Tibial nerve (tissue), 4 donors: ENCODE measurements at places on chromosomes 2 and 18. TPM values are rescaled to one million over a fixed set of nuclear protein-coding genes. Genes with fewer than 3 reads are reported as not detected.

Gene DLX2
- not detected for total RNA-seq

- DNase-seq, result no peak
Observed at GRCh38 chr2:85865539-85866164, 23.1 kb downstream of the ST3GAL5 start.

DNA sequence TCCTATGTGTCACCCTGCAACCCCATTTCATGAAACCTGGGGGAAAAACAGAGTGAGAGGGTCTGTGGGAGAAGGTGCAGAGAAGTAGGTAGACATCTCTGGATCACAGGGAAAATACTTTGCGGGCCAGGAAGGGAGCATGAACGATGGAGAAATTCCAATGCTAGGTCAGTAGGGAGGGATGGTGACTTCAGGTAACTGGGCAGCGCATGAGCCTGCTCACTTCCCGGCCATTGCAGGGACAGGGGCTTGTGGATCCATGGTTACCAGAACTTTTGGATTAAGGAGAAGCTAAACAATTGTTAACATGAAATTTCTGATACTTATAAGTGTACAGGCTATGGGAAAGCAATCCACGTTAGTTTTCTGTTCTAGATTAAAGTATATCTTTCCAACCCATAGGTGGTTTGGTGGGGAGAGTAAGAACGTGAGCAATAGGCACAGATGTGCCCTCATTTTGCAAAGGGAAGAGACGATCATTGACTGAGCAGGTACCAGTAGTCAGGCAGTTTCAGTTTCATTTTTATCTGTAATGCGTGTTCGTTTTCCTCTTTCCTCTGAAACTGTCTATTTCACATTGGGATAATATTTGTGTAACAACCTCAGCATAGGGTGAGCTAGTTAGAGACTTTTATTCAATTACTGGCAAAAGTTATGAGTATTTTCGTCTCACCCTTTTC, 65.0 kb downstream of the NYAP2 start:
- no peak for DNase-seq

GRCh38 chr2:239109041-239109927, 261.4 kb downstream of the TWIST2 start:
- no peak for DNase-seq

Gene ST6GAL2
- not detected for total RNA-seq

Gene SFTPB
- not detected for total RNA-seq

GRCh38 chr2:15756011-15756550, 164.4 kb downstream of the DDX1 start:
- DNase-seq, result no peak

DNA sequence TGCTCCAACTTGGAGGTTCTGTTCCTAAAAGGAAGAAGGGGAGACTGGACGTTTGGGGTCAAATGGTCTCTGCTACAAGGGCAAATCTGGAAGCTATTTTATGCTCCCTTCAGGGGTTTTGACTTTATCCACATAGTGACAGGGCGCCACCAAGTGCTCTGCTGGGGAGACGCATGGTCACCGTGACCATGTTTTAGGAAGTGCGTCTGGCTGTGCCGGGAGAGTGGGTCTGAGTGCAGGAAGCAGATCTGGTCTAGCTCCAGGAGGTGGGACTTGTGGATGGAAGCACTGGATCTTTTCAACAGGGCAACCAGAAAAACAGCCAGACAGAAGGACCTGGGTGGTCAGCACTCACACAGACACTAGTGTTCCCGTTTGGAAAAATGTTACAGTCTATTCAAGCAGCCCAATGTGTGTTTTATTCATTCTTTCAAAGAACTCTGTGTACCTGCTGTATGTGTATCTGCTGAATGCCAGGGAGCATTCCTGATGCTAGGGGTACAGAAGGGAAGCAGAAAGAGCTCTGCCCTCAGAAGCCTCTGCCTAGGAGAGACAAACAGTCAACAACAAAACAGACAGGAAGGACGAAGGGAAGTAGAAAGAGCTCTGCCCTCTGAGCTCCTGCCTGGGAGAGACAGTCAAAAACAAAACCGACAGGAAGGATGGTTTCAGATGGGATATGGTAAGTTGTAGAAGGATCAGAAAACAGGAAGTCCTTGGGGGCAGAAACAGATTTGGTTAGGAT, 14.3 kb downstream of the IMPA2 start:
- DNase-seq, result peak; percentile 77

GRCh38 chr2:40360652-40361051, 91.2 kb downstream of the SLC8A1 start:
- no peak for DNase-seq

DNA sequence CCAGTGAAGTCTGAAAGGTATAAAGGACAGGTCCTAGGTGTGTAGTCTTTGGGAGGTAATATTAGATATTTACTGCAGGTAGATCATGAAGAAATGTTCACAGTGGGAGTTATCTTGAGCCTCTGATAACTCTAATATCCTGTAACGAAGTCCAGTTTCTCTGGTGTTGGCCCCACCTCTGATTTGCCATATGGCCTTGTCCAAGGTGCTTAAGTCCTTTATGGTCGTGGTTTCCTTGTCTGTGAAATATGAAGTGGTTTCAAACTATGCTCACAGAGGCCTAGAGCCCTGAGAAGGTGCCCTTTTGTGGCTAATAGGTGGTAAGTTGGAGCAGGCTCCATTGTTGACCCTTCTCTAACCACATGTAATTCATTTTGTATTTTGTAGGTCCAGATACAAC, 190.7 kb downstream of the ICOS start:
- DNase-seq, result no peak

Gene KLF7
- total RNA-seq, result 42.3 TPM

DNA sequence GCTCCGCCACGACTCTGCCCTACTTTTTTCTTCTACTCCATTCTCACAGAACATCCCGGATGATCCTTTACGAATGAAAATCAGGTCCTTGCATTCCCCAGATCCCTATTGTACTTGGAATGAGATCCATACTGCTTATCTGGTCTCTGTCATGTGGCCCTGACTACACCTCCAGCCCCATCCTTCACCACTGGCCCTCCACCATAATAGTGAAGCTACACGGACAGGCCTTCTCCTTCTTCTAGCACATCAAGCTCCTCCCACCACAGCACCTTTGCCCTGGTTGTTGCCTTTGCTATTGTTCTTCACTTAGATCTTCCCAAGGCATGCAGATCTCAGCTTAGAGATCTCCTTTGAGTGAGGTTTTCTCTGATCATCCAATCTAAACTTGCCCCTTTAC, 20.1 kb upstream of the RMDN2 start:
- DNase-seq, result no peak

Gene C2orf80
- total RNA-seq, result not detected

Gene SLC23A3
- 0.21 TPM for total RNA-seq

Gene NTSR2
- total RNA-seq, result 4.2 TPM

DNA sequence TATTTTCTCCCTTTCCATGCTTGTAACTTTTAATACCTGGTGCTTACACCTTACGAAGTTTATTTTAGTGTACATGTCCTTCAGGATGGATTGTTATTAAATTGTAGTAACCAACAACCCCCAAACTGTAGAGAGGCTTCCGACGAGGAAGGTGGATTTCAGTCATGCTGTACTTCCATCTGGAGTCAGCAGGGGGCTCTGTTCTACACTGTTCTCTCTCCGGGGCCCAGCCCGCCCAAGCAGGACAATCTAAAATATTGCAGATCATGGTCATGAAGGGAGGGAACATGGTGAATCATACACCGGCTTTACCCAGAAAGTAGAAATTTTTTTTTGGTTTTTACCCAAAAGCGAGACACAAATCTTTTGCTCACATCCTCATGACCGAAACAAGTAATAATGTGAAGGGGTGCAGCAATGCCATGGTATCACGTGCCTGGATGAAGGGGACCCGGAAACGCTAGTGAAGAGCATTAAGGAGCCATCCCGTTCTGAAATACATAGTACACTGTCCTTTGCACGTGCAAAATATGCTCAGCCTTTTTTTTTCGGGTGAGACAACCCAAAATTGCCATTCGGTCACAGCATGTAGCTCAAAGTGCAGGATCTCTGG, 884.8 kb downstream of the EPHA4 start:
- DNase-seq, result peak; percentile 56

- no peak for DNase-seq
Observed at GRCh38 chr2:84830095-84830494, 50.8 kb downstream of the TRABD2A start.

Gene SERPINB10
- total RNA-seq, result not detected

- no peak for DNase-seq
Observed at GRCh38 chr2:30730736-30731647, 76.3 kb downstream of the CAPN13 start.

Gene CYBRD1
- 441 TPM for total RNA-seq

- no peak for DNase-seq
Observed at GRCh38 chr18:23888881-23889280, 125.7 kb upstream of the TTC39C start.

- no peak for DNase-seq
Observed at GRCh38 chr2:38634684-38635083, 31.2 kb upstream of the GALM start.

Gene UNC80
- 0.22 TPM for total RNA-seq

Gene SMARCAL1
- 22.7 TPM for total RNA-seq

DNA sequence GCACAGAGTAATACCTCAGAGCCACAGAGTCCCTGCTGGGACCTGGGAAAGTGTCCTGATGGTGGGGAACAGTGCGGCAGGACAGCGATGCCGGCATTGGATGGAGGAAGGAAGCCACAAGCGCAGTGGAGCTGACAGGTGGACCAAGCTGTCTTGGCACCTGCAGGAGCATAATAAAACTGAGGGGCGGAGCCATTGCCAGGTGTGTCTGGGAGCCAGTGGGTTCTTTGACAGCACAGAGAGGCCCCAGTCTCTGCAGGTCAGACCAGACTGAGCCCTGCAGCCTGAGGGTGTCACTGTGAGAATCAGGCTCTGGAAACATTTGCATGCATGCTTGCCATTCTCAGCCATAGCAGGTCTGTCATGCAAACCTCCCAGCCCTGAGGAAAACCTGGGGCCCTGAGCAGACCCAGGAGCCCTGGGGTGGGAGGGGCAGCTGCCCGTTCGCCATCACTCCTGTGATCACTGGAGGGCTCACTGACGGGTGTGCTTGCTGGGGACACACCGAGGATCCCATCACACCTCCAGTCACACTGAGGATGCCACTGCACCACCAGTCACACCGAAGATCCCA, 210.5 kb upstream of the HDAC4 start:
- no peak for DNase-seq

Gene TUBA4B
- total RNA-seq, result not detected

- no peak for DNase-seq
Observed at GRCh38 chr2:234411793-234412192, 85.1 kb downstream of the ARL4C start.

DNA sequence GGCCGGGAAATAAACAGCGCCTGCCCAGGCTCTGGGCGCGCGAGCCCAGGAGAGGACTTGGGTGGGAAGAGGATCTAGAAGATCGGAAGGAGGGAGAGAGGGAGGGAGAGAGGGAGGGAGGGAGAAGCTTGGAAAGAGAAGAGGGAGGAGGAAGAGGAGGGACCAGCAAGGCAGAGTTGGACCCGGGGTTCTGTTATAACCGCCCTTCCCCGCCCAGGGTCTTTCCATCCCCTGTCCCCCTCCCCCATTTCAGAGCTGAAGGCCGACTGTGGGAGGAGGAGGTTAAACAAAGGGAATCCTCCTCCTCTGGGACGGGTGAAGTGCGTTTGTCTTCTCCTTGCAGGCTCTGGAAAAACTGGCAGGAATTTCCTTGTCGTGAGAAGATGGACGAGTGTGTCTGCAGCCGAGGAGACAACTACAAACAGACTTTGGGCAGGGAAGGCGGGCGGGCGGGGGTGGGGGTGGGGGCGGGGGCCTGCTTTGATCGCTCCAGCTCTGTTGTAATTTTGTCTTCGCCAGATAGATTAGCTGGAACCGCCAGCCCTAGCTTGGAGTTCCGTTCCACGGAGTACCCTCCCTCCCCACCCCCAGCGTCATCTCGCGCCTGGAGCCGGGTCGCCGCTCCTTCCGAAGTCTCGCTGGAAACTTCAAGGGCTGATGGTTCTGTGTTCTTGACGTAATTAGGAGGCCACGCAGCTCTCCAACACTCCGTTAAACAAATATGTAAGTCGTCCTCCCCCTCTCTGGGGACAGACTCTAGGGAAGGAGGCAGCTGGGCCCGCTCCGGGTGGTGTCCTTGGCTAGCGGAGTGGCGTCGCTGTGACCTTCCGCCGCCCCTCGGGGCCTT, 6.4 kb upstream of the SP9 start:
- no peak for DNase-seq

Gene SNORC
- total RNA-seq, result 24.0 TPM
